CD4-positive, alpha-beta T cell treated with Interleukin-17A for 1 hour (primary cell): ENCODE measurements at places on chromosomes 6 and 20.

DNA sequence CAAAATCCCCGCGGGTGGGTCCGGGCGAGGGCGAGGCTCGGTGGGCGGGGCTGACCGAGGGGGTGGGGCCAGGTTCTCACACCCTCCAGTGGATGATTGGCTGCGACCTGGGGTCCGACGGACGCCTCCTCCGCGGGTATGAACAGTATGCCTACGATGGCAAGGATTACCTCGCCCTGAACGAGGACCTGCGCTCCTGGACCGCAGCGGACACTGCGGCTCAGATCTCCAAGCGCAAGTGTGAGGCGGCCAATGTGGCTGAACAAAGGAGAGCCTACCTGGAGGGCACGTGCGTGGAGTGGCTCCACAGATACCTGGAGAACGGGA is 809 bp downstream of the HLA-G start:
- DNase-seq = peak; percentile 35

DNA sequence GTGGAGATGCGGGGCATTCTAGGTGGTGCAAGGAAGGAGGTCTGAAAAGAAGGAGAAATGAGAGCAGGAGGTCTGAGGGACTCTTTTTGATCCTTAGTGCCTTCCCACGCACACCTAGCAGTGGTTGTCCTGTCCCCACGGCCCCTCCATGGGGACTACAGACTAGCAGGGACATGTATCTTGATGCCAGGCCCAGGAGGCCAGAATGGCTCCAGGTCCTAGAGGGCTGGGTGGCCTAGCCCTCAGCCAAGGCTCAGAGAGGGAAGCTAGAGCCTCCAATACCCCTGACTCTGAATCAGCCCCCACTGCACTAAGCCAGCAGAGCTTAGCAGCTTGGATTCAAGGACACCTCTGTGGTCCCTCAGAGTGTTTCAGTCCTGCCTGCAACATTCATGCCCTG is 16.7 kb upstream of the BLCAP start:
- no peak for DNase-seq

GRCh38 chr6:139449611-139450000 is 75.2 kb upstream of the CITED2 start:
- DNase-seq = no peak

DNA sequence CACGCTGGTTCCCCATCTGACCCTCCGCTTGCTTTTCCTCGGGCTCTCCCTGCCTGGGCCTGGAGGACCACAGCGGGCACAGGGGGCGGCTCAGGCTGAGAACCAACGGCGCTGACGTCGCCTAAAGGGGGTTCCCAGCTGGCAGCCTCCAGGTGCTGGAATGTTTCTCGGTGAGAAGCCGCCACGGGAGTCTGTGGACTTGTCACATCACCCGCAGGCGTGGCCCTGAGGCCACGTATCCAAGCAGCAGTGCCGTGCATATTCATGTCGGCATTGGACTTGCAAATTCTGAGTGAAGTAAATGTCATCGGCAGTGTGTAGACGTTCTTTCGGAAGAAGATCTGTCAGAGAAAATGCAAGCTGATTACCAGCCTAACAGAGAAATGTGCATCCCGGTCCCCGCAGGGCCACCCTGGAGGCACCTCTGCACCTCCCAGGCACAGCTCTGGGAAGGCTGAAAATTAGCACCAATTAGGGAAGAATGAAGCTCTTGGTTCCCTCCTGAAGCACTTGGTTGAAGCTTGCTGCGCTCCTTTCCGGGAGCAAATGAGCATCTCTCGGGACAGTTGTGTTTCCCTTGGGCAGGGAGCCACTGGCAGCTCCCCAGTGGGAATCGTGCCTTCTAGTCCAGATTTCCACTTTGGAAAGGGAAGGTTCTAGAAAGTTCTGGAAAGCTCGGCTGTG is 24.3 kb downstream of the NTSR1 start:
- no peak for DNase-seq

DNA sequence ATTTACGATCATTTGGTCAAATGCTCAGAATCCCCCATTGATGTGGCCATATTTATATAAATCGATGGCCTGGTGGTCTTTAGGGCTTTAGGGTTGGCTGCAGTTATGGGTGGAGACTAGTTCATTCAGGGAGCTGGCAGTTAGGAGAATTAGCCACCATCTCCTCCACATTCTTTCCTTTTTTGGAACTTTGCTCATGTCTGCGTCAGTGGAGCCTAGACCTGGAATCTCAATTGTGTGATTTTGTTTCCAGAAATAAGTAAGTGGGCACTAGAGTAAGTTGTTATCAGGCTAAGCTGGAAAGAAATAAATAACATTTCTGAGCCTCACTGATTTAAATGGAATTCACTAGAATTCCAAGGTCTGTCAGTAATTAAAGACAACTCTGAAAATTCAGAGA is 29.0 kb upstream of the ELOVL5 start:
- no peak for DNase-seq

DNA sequence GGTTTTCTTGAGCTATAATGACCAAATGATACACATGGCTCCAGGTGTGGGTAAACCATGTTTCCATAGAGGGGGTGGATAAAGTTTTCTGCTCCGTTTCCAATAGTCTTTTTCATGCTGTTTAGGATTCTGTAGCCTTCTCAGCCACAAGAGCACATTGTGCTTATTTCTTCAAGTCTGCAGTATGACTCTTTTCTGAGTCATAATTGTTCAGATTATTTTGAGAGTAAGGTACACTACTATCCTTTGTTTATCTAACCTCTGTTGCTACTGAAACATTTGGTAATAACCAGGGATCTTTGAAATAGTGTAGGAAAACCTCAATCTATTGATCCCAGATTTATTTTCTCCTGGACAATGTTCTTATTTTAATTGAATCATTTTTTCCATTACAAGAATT is 247.9 kb upstream of the BMP2 start:
- DNase-seq = no peak

DNA sequence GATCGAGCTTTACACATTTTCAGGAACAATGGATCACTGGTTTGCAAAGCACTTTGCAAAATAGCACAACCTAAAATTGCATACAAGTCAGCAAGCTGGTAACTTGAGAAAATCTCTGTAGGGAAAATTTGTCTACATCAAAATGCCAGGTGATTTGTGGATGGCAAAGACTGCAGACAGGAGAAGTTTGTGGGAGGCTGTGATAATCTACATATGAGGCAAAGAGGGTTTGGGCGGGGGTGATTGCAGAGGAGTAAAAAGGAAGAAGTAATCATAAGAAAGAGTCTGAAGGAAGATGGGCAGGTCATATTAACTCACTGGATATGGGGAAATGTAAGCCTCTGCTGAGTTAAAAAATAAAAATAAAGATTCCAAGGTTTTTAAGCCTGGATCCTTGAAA is 166.3 kb upstream of the STXBP5 start:
- DNase-seq = no peak

GRCh38 chr6:26249707-26249956 is 115.4 kb upstream of the BTN3A2 start:
- DNase-seq = peak; percentile 60

DNA sequence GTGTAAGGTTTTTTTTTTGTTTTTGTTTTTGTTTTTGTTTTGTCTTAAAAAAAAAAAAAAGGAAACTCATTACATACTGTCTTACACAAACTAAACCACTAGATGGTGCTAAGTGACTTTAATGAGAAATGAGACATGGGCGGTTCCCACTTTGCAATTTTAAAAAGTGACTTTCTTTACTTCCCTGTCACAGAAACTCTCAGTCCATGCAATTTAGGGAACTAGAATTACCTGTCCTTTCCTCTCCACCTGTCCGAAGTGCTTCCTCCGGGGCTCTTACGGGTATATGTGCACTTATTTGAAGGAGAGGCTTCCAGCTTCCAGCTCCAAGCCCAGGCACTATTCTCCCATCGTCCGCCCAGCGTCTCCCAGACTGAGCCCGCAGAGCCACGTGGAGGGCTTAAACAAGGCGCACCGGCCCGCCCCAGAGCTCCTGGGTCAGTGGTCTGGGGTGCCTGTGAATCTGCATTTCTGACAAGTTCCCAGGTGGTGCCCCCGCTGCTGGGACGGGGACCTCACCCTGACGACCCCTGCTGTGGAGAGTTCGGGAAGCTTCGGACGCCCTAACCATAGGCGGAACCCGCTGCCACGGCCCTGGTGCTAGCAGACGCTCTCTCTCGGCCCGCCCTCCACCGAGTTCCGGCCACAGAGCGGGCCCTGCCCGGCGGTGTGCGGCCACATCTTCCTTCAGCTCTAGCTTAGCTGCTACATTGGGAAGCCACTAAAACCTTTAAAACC is 26.1 kb downstream of the BFSP1 start:
- DNase-seq = peak; percentile 71

- DNase-seq = no peak
Observed at GRCh38 chr6:38527371-38527770, 112.4 kb downstream of the BTBD9 start.

GRCh38 chr6:17334265-17334664 is 53.1 kb downstream of the RBM24 start:
- DNase-seq = no peak

DNA sequence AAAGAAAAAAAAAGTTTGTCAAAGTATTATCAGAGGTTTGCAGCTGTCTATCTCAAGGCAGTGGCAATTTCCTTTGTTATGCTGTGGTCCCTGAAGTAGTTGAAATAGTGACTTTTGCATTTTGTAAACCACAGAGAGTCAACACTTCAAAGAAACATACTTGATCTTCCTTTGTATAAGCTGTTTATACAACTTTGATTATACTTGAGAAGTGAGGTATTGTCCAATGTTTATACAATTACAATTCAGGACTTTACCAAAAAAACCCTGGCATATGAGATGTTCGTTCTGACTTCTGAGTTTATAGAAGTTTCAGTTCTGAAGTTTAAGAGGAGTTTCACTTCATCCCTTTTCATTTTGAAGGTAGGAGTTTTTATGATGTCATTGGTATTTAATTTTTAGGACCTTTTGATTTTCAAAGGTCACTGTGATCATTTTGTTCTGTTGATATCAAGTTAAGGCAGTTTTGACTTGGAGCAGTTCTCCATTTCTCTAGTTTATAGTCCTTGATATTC is 4.0 kb downstream of the STK4 start:
- DNase-seq = peak; percentile 73

DNA sequence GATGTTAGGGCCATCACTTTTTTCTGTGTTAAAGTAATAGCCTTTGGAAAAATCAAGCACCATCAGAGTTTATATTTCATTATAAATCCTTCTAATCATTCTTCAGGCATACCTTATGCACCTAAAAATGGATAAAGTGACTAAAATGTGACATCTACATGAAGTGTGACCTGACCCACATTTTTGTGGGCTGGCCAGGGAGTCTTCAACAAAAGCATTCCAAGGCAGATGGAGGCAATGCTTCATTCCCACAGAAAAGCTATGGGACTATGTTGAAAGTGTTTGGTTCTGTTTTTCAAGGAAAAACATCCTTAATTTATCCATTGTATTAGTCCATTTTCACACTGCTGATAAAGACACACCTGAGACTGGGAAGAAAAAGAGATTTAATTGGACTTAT is 58.8 kb upstream of the LTV1 start:
- DNase-seq = no peak

DNA sequence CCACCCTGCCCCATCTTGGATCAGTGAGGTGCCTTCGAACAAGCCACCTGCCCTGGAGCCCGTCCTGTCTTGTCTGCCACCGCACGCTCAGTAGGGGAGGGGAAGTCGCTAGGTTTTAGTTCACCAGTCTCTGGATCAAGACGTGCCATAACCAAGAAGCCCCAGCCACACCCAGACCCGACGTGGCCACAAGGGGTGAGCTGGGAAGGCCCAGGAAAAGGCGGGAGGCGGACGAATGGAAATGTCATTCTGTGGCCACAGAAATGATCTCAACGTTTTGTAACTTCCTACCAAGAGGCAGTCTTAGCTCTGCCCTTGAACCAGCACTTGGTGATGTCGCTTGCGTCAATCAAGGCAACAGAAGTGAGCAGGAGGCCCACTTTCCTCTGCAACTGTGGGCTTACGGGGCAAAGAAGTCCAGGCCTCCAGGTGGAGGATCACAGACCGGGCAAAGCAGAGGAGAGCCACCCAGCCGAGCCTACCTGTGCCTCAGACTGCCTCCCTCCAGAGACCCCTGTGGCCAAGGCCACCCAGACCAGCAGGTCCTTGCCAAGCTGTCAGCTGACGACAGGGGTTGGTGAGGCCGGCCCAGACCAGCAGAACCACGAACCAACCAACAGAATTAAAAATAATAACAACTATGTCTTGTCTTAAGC is 14.5 kb downstream of the GMEB2 start:
- peak; percentile 24 for DNase-seq

DNA sequence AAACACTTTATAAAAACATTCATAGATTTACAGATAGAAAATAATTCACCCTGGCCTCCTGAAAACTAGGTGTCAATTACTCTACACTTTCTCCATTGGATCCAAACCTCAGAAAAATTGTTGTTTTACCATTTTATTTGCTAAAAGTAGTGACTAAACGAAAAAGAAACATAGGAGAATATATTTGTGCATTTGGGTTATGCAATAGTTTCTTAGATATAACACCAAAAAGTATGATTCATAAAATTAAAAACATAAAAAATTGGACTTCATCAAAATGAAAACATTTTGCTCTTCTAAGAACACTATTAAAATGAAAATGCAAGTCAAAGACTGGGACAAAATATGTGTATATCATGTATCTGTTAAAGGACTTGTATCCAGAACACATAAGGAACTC is 671.3 kb downstream of the MAFB start:
- DNase-seq = no peak

DNA sequence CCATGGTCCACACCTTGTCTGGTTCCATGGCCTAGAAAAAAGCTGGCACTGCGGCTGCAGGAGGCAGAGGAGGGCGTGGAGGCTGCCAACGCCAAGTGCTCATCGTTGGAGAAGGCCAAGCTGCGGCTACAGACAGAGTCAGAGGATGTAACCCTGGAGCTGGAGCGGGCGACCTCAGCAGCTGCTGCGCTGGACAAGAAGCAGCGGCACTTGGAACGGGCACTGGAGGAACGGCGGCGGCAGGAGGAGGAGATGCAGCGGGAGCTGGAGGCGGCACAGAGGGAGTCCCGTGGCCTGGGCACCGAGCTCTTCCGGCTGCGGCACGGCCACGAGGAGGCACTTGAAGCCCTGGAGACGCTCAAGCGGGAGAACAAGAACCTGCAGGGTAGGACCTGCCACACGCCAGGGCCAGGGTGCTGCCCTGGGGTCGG is 43.4 kb downstream of the MYH7B start:
- DNase-seq = no peak

- DNase-seq = no peak
Observed at GRCh38 chr20:24459733-24460132, 9.7 kb upstream of the SYNDIG1 start.

GRCh38 chr20:63696628-63697356 is at the start of gene TNFRSF6B:
Gene TNFRSF6B, plus strand, starts transcription at chr20:63696652. Its CDS starts 116 bp downstream, at chr20:63696768.
- DNase-seq = no peak

- no peak for DNase-seq
Observed at GRCh38 chr6:16524380-16524707, 236.9 kb downstream of the ATXN1 start.

- no peak for DNase-seq
Observed at GRCh38 chr6:90194371-90194841, 102.2 kb downstream of the BACH2 start.

GRCh38 chr6:131967948-131968347 is 16.8 kb upstream of the CCN2 start:
- DNase-seq = no peak

- DNase-seq = no peak
Observed at GRCh38 chr20:47354714-47355488, 1.6 kb downstream of the ZMYND8 start.

GRCh38 chr6:16236009-16236501 is 2.3 kb upstream of the GMPR start:
- no peak for DNase-seq

GRCh38 chr6:145276756-145277155 is 458.6 kb downstream of the EPM2A start:
- DNase-seq = no peak

GRCh38 chr20:38729767-38730166 is 5.5 kb downstream of the SLC32A1 start:
- no peak for DNase-seq

GRCh38 chr6:122803171-122803661 is 14.2 kb downstream of the SMPDL3A start:
- DNase-seq = no peak
